ENCODE measurements at places on chromosomes 6 and 20.

GRCh38 chr6:53326372-53327016, 22.3 kb downstream of the ELOVL5 start:
- peak; percentile 93 for DNase-seq

- DNase-seq, result no peak
Measured at GRCh38 chr6:22471746-22472145, 97.6 kb upstream of the HDGFL1 start.

DNA sequence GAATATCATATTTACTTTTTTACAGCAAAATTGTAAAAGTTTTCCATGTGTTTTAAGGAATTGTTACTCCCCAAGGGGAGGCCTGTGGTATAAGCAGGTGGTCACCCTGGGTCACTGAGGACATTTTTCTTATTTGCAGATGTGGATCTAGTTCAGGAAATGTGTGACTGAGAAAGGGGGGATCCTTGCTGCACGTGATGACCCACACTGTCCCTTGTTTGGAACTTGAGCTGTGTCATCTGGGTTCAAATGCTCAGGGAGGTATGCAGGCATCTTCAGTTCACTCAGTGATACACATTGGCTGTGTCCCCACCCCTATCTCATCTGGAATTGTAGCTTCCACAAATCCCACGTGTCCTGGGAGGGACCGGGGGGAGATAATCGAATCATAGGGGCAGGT, 431.9 kb upstream of the CDH4 start:
- DNase-seq, result no peak

- no peak for DNase-seq
Measured at GRCh38 chr6:27544612-27545260, 71.8 kb upstream of the ZNF184 start.

- DNase-seq, result no peak
Measured at GRCh38 chr6:163516908-163517307, 102.4 kb downstream of the QKI start.

Data from fibroblast of the conjunctiva (primary cell).